ENCODE measurements at places on chromosomes 4 and X.

DNA sequence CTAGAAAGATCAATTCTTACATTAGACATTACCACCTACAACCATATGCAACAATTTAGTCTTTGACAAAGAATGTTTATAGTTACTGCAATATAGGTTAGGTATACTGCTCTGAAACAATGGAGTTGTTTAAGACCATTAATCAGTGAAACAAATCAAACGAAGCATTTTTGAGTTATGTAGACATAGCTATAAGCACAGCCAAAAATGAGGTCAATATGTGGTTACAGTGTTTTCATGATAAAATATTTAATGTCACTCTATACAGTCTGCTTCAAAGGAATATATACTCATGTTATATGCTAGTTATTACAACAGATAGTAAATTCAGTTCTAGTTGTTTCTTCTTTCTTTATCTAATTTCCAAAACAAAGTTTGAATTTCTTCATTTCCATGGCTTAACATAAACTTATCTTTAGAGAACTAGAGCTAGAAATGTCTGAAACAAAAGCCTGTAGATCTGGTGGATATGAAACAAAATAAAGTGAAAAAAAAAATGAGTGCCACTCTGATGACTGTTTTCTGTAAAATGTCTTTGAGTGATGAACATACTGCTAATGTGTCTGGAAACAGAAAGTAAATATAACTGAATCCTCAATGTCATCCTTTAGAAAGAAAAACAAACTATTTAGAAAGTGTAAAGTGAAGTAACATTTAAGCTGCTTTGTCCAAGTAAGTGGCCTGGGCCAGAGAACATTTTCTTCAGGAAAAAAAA is 809.0 kb downstream of the FAT4 start:
- no peak for DNase-seq

GRCh38 chr4:94407846-94408245 is 43.9 kb upstream of the PDLIM5 start:
- DNase-seq = no peak

- DNase-seq = no peak
These were observed 61.1 kb downstream of the BANK1 start for GRCh38 chr4:101851672-101852071.

DNA sequence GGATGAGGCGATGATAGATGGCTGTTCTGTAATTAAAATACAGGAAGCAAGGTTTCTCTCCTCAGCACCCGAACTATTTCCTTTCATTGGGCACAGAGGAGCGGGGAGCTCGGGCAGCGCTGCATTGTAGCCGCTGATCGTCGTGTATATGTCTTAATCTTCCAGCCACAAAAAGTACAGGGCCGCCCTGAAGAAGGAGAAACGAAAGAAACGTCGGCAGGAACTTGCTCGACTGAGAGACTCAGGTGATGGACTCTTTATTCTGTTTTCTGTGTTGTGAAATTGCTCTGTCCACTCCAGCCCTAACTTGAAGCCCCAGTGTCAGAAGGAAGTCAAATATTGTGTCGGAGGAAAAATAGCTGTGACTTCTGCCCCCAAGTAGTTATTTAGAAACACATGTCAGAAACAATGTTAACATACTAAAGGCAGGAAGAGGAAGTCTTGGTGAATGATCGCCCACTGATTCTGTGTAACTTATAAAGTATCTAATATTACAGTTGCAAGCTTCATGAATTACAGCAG is 546 bp downstream of the ZRSR2 start:
- no peak for DNase-seq

DNA sequence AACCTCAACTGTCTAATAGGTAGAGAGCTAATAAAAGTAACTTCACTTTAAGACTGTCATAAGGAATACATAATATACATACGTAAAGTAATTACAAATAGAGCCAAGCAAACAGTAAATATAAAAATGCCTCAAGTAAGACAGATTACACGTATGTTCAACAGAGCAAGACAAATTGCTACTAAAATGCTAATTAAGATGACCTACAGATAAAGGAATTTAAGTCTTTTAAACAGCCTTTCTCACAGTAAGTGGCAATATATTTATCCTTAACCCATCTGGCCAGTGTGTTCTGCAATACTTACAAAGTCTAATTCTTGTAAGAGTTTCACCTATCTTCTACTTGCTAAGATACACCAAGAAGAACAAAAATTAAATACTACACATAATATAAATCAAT is 12.7 kb downstream of the G3BP2 start:
- DNase-seq = no peak

GRCh38 chr4:18935659-18936345 is 914.2 kb upstream of the LCORL start:
- DNase-seq = no peak

DNA sequence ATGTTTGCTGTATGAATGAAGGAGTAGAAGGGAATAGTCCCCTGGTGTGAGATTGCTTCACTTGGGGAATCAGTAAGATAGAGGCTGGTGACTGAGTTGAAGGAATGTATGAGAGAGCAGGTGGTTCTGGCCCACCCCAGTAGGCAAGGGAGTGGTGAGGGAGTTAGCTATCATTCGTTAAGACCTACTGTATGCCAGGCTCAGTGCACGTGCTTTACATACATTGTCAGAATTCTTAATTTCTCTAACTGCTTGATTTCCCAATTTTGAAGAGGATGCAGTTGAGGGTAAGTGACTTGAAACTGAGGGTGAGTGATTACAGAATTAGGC is 700 bp downstream of the VMA21 start:
- peak; percentile 0 for DNase-seq

- DNase-seq = no peak
These were observed 7.9 kb downstream of the FAM200B start for GRCh38 chr4:15689540-15689939.

DNA sequence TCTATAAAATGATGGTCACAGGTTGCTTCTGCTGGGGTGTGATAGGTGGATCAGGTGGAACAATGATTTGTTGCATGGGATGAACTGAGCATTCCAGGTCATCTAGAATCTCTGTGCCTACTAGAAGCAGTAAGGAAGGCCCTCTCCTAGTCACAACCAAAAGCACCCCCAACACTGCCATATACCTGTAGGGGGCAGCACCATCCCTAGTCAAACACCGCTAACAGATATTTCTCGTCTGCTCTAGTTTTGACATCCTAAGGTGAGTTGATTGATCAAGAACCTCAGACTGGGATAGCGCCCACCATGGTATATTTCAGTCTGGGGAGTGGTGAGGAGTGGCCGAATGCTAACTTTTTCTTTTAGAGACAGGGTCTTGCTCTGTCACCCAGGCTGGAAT is 160.2 kb downstream of the NHS start:
- no peak for DNase-seq

DNA sequence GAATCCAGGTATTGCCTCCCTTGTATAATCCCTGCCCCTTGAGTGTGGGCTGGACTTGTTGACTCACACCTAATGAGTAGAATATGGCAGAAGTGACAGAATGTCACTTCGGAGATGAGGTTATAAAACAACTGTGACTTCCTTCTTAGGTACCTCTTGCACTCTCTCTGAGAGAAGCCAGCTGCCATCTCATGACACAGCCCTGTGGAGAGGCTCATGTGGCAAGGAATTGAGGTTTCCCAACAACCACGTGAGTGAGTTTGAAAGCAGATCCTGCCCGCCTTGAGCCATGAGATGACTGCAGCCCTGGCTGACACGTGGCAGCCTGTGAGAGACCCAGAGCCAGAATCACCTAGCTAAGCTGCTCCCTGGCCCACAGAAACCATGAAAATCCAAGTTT is 13.5 kb downstream of the ASB11 start:
- peak; percentile 62 for DNase-seq

DNA sequence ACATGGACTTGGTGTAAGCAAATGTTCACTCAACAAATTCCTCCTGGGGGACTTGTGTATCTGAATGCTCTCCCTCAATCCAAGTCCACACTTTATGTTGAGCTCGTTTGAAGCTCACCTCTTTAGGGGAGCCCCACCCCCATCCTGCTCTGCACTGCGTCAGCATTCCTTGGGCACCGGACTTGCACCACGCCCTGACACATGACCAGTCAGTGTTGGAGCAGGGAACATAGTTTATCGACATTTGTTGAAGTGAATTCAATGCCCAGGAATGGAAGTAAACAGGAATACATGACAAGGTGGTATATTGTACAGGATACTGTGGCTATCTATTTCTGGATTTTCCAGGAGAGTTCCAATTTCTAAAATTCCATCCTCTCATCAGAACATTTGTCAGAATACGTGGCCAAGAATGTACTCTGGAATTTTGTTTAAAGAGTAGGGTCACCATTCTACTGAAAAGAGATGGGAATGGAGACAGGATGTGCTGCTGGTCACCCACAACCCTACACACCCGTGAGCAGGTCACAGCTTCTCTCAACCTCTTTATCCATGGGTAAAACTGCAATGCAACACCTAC is 60.0 kb upstream of the LNX1 start:
- no peak for DNase-seq

- DNase-seq = peak; percentile 37
These were observed 75.8 kb downstream of the NUDT11 start for GRCh38 chrX:51420610-51421009.

DNA sequence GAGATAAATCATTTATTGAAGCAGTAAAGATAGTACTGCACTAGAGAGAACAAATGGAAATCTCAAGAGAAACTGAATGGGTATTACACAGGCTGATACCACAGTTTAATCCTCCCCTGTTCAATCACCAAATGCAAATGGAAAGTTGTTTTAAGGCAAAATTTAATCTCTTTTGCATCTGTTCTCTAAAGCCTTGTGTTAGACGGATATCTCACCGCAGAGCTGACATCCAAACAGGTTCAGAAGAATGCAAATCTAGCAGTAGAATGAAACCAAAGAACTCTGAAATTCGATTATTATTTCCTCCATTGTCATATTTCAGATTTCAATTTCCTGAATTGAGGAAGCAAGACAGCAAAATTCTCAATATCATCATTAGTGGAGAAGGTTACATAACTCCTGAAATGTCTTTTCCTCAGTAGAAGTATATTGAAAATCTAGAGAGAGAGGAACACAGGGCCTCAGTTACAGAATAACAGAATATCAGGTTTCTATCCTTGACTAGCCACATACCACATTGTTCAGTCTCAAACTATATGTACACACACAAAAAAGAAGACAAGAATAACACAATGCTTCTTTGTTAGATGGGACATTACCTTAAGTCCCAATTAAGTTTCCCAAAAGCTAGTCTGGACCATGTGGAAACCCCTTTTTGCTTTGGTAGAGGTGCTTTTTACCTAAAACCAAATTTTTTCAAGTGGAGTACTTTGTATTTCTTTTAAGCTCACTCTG is 94.1 kb upstream of the BANK1 start:
- no peak for DNase-seq

DNA sequence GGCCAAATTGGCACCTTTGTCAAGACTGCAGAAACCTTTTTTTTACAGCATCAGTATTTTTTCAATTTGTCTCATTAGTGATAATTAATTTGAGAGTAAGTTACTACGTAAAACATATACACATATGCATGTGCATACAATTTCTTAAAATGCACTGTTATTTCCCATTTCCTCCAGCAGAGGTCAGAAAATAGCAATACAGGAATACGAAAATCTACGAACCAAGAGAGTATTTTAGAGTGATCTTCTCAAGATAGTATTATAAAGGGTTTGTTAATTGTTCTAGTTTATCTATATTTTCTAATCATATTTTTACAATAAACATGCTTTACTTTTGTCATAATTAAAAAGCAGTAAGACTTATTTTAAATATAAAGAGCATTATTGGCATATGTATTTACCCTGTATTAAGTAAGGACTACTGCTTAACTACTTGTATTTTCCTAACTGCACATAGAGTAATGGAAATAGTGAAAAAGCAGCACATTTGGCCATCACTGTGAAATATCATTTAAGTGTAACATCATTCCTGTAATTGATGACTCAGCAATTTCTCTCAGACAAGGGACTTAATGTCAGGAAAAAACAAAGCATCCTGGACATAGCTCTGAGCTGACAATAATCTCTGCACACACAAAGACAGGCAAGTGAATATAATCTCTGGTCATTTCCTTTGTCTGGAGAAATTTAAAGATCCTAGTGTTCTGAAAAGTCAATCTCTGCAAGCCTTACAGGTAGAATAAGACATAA is 45.6 kb downstream of the MAOB start:
- DNase-seq = peak; percentile 24

GRCh38 chr4:95431678-95432077 is 117.1 kb downstream of the UNC5C start:
- no peak for DNase-seq

GRCh38 chr4:73221734-73222133 is 36.9 kb downstream of the ANKRD17 start:
- DNase-seq = no peak

- DNase-seq = no peak
These were observed 261.8 kb downstream of the KLHL13 start for GRCh38 chrX:117854806-117855205.

- no peak for DNase-seq
These were observed 108.9 kb upstream of the NHS start for GRCh38 chrX:17266136-17266535.

- no peak for DNase-seq
These were observed 344.1 kb downstream of the PCDH10 start for GRCh38 chr4:133493241-133493640.

DNA sequence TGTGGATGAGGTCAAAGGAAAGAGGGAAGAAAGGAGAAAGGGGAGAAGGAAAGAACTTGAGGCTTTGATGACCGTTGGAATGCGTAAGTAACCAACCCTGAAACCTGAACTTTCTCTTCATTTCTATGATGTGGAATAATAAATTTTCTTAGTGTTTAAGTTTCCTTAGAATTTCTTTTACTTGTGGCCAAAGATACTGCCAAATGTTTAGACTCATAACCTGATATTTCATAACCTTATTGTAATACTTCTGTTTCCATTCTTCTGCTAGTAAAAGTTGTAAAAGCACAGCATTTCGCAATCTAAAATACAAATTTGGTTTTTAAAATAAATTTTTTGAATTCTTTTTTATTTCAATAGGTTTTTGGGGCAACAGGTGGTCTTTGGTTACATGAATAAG is 258.5 kb upstream of the GIMD1 start:
- no peak for DNase-seq

GRCh38 chr4:6327220-6327917 is 57.7 kb downstream of the WFS1 start:
- peak; percentile 54 for DNase-seq

DNA sequence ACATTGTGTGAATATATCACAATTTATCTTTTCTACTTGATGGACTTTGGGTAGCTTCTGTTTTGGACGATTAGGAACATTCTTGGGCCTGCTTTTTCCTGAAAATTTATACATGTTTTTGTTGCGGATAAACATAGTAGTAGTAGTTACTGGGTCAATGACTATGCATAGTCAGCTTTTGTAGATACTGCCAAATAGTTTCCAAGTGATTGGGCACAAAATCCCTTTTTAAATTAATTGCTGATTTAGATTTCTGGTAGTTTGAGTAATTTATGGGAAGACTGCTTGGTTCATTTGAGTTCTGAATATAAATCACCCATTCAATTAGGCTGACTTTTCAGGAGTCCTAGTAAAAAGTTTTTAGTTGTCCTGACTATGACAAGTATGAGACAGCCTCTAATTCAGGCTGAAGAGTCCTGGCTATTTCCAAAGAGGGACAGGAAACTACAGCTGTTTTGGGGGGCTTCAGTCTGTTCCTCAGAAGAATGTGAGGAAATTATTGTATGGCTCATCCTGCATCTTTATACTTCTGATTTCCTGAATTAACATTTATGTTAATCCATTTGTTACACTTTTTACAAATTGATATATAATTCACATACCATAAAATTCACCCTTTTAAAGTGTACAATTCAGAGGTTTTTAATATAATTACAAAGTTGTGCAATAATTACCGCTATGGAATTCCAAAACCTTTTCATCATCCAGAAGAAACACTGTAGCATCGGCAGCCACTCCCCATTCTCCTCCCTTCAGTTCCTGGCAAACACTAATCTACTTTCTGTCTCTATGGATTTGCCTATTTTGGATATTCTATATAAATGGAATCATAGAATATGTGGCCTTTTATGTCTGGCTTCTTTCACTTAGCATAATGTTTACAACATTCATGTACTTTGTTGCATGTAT is 14.2 kb downstream of the LRP2BP start:
- DNase-seq = no peak
